Stimulated activated CD8-positive, alpha-beta memory T cell treated with anti-CD3 and anti-CD28 coated beads, Interleukin-4, amount 100 ng/mL, for 4 hours (primary cell): ENCODE measurements at places on chromosomes 7 and 10.

DNA sequence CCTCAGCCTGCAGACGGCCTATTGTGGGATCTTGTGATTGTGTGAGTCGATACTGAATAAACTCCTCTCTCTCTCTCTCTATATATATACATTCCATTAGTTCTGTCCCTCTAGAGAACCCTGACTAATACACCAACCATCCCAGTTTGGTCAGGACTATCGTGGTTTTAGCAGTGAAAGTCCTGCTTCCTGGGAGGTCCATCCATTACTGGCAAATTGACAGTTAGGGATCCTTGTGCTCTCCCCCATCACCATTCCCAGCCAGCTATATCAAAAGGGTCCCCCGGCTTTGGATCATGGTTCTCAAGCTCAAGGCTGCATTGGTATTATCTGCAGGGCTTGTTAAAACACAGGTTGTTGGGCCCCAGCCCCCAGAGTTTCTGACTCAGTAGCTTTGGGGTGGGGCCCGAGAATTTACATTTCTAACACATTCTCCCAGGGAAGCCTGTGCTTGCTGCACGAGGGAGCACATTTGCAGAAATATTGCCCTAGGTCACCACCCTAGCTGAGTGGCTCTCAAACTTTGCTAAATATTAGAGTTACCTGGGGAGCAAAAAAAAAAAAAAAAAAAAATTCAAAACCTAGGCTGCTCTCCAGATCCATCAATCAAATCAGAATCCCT, 899.1 kb upstream of the AUTS2 start:
- no peak for DNase-seq

DNA sequence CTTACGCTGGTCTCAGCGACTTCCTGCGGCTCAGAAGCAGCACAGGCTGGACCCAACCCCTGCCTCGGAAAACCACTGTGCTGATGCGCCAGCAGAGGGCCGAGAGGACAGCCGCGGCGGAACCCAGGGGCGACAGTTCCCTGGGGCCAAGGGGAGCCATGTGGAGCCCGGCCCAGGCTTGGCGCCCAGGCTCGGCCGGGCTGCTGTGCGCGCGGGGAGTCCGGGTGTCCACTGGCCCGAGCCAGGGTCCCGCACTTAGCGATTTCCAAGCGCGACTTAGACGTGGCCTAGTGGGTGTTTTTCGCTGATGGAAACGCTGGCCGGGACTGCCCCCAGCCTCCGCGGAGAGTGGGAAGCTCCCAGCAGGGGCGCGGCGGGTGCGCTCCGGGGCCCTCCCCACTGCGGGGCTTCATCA, 18.6 kb upstream of the ZNF32 start:
- DNase-seq, result no peak

DNA sequence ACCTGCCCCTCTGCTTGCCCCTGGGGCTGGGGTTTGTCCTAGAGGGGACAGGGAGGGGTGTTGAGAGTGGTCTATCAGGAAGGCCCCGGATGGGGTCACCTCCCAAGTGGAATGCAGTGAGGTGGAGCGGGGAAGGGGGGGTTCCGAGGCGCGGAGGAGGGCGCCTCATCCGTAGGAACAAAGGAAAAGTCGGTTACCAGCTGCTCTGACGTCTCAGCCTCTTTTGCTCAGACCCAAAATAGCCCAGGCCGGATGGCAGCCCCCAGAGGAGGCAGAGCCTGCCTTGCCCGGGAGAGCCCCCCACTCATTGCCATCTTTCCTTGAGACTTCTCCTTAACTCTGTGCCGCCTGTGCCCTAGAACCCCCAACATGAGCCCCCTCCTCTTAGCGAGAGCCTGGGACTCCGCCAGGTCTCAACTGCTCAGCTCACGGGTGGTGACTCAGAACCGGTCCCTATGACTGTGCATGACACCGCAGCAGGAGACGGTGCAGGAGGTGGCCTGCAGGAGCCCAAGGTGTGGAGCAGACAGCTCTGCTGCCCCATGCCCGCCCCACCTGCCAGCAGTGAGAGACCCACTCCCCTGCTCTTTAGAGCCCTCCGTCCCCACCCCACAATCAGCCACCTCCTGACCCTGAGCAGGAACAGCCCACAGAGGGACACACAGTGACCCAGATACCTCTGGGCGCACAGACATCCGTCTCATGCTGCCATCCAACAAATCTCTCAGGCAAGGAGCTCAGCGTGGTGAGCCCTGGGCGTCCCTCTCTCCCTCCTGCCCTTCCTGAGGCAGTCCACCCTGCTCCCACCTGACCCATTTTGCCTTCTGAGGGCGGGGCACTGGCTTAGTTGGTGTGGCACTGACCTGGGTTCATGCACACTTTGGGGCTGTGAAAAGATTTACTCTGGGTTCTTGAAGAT, 13.1 kb downstream of the STX1A start:
- no peak for DNase-seq

DNA sequence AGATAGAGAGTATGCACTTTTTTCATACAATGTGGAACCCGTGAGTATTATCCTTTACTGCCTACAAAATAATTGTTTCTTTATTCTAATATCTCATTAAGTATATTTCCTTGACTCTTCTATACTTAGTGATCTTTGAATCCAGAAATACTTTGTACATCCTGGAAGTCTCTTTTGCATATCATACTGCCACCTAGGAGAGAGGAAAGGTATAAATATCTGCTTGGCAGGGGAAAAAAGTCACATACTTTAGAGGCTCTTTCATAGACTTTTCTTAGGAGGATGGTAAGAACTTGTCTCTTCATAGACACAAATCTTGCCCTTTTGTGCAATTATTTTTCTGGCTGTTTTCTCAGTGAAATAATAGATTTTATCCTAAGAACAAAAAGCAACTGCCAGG, 436.0 kb downstream of the PAXIP1 start:
- DNase-seq, result no peak

GRCh38 chr10:97314671-97315070, 4.4 kb upstream of the FRAT1 start:
- DNase-seq, result no peak

DNA sequence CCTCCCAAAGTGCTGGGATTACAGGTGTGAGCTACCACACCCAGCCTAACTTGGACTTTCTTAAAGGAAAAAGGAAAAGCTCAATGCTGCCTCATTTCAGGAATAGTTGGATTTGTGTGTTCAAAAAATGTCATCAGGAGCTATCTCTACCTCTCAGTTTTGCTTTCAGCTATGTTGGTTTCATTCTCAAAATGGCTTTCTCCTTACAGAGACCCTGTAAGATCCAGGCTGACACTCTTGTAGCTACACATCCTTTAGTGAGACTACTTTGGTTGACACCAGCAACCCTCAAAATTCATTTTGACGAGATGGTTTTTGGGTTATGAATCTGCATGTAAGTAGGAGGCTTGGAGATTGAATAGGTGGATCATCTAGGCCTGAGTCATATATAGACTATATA, 269.7 kb upstream of the SORCS1 start:
- DNase-seq, result no peak

- no peak for DNase-seq
Measured at GRCh38 chr10:43264344-43264964, 2.4 kb downstream of the RASGEF1A start.

- DNase-seq, result no peak
Measured at GRCh38 chr7:25952261-25953057, 199.5 kb upstream of the NFE2L3 start.

DNA sequence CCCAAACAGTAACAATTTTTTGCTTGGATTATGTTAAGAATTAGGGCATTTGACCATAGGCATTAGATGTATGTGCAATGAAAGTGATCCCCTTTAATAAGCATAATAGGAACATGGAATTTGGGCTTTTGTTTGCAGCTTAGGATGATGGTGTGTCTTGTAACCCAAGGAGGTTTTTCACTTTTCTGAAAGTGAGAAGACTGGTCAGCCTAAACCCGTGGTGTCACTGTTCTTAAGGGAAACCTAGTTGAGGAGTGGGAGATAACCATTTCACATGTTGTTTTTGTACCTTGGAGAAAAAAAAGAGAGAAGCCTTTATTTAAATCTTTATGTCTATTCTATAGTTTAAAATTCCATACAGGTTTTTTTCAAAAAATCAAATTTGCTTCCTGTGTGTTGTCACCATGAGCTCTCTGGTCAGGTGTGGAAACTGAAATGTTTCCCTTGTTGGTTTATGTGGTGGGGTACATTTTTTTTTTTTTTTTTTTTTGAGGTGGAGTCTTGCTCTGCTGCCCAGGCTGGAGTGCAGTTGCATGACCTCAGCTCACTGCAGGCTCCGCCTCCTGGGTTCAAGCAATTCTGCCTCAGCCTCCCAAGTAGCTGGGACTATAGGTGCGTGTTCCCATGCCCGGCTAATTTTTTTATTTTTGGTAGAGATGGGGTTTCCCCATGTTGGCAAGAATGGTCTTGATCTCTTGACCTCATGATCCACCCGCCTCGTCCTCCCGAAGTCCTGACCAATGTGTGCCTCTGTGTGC, 7.7 kb downstream of the CCM2 start:
- DNase-seq, result no peak

- DNase-seq, result no peak
Measured at GRCh38 chr10:24993237-24993958, 22.6 kb downstream of the ENKUR start.

GRCh38 chr7:47303014-47303694, 278.8 kb downstream of the TNS3 start:
- no peak for DNase-seq

DNA sequence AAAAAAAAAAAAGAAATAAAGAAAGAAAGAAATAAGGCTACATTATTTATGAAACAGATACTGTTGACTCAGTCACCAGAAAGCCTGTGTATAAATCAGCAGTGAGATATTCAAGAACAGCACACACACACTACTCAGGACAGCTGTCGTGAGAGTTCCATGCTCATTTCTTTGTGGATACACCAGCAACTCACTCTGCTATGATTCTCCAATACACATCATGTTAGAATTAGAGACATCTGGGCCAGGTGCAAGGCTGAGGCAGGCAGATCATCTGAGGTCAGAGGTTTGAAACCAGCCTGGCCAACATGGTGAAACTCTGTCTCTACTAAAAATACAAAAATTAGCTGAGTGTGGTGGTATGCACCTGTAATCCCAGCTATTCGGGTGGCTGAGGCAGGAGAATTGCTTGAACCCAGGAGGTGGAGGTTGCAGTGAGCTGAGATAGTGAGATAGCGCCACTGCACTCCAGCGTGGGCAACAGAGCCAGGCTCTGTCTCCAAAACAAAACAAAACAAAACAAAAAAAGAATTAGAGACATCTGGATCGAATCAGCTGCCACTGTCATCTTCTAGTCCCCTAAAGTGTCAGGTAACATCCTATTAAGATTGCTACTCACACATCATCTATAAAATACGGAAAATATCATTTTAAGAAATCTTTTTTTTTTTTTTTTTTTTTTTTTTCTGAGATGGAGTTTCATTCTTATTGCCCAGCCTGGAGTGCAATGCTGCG, 11.2 kb upstream of the NUPR2 start:
- DNase-seq, result no peak

DNA sequence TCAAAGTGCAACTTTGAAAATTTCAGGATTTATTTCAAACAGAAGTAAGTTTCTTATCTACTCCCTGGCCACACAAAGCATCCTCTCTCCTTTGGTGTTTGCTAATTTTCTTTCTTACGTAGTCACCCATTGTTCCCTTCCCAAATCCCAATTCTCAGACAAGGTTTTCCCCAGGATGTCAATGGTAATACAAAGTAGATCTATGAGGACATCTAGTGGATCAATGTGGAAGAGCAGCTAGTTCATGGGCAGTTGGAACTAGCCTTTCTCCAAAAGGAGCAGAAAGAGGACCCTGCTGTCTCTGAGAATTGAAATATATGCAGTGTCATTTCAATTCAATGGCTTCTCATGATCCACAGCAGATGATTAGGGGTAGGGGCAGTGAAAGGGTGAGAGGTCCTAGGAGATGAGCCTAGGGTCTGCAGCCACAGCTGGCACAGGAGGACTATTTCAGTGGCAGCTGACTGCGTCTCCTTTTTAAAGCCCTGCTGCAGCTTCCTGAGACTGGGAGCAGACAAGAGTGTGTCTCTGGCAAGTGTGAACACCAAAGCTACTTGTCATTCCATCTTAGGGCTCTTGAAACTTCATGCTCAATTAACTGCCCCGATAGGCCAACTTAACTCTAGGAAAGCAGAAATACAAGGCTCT, 632.6 kb downstream of the KCNMA1 start:
- DNase-seq, result no peak

GRCh38 chr7:143329471-143330170, 13.7 kb downstream of the CLCN1 start:
- DNase-seq, result no peak

- no peak for DNase-seq
Measured at GRCh38 chr7:94532676-94533075, 23.1 kb downstream of the CASD1 start.

GRCh38 chr10:36808625-36809362, 316.6 kb upstream of the ANKRD30A start:
- no peak for DNase-seq

DNA sequence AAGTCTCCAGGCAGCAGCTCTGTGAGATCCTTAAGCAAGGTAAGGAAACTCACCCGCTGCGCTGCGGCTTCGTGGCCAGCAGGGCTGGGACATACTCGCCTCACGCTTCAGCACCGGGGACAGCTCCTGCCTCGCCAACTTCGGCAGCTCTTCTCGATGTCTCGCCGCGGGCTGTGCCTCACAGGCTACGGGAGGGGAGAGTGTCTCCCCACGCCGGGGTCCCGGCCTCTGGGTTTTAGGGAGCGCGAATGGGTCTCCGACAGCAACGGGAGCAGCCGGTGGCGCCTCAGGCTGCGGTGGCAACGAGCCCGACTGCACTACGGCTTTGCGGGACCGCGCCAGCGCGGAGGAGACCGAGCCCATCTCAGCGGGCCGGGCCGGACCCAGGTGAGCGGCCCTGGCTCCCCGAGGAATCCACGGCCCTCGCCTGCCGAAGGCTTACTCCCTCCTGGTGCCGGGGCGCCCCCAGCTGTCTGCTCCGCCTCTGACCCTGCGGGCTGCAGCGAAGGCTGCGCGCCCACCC, 62.4 kb downstream of the LSM5 start:
- DNase-seq, result peak; percentile 7

GRCh38 chr7:102988631-102989560, 76.1 kb downstream of the LRRC17 start:
- no peak for DNase-seq

DNA sequence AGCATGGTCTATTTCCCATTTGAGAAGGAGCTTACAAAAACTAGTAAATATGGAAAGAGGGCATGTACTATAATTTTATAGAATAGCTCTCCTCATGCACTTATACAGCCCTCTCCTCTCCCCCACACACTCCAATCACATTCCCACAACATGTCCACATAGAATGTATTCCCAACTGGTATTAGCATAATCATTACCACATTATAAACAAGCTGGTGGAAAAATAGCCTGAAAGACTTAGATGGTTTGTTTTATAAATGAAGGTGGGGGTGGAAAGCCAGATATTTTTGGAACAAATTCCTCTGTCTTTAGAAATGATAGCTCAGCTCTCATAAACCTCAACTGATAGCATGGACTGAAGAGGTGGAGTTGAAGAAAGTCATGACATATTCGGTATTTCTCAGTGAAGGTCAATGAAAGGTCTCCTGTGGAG, 410.1 kb downstream of the SUGCT start:
- no peak for DNase-seq

DNA sequence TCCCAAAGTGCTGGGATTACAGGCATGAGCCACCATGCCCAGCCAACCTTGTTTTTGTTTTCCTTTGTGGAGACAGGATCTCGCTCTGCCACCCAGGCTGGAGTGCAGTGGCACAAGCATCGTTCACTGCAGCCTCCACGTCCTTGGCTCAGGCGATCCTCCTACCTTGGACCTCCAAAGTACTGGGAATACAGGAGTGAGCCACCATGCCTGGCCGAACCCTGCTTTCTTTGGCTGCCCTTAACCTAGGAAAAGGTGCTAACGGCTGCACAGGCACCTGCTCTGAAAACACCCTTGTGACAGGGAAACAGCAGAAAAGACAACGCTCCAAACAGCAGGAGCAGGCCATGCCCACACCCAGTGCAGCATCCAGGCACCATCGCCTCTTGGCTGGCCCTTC, 71.9 kb downstream of the OAT start:
- DNase-seq, result no peak
